Erythroblast (primary cell): ENCODE measurements at places on chromosomes 1 and 21.

- DNase-seq = no peak
Observed at GRCh38 chr1:103110701-103111100, 2.4 kb upstream of the COL11A1 start.

GRCh38 chr1:208084220-208084619 lies 160.0 kb downstream of the PLXNA2 start:
- DNase-seq = no peak

- peak; percentile 11 for DNase-seq
Observed at GRCh38 chr1:90964444-90965035, 57.3 kb downstream of the ZNF644 start.

GRCh38 chr1:181562395-181562794 lies 79.1 kb downstream of the CACNA1E start:
- DNase-seq = no peak

GRCh38 chr1:201364808-201365105 lies 12.7 kb downstream of the TNNT2 start:
- DNase-seq = no peak

GRCh38 chr1:236875975-236876374 lies 80.9 kb downstream of the MTR start:
- no peak for DNase-seq

- no peak for DNase-seq
Observed at GRCh38 chr1:2273401-2274090, 45.4 kb downstream of the SKI start.

GRCh38 chr1:41285818-41286217 lies 43.7 kb upstream of the SCMH1 start:
- DNase-seq = no peak
